LHCN-M2 (cell line): ENCODE measurements at places on chromosomes 7 and 10. TPM values are rescaled to one million over a fixed set of nuclear protein-coding genes. Genes with fewer than 3 reads are reported as not detected.

DNA sequence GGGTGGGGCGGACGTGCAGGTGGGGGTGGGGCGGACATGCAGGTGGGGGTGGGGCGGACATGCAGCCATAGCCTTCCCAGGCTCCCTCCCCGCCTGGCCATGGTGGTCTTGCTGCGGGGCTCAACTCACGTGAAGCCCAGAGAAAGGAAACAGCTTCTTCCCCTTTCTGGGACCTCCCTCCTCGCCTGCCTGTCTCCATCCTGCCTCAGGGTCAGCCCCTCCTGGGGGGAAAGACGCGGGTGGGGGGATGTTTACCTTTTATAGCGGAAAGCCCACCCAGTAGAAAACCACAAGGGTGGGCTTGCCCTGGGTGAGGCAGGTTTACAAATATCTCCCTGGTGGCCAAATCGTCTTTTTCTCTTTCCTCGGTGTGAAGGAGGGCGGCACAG, 520.0 kb downstream of the GLRX3 start:
- no peak for DNase-seq

GRCh38 chr10:80280071-80280800, 9.2 kb downstream of the MAT1A start:
- DNase-seq, result no peak

- DNase-seq, result no peak
These were observed 26.4 kb downstream of the GRK5 start for GRCh38 chr10:119233821-119234220.

GRCh38 chr10:35470248-35470924, 134.1 kb downstream of the CCNY start:
- no peak for DNase-seq

DNA sequence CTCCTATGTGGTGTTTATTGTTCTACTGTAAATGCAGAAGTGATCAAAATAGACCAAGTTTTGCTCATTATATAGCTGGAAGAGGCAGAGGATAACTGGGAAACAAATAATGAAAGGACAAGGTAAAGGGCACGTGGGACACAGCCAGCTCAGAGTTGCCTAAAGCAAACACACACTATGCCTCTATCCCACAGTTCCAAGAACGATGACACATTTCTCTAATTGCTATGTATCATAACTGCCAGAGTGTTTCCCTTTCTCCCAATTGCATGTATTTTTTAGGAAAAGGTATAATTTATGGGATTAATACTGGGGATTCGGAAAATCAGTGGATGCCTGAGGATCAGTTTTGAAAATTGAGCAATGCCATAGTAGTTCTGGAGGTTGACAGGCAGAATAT, 49.0 kb downstream of the CCDC71L start:
- DNase-seq, result no peak

GRCh38 chr7:11212816-11213215, 239.1 kb downstream of the PHF14 start:
- no peak for DNase-seq

GRCh38 chr10:134247-135131, 766 bp upstream of the ZMYND11 start:
- peak; percentile 31 for DNase-seq

- DNase-seq, result peak; percentile 9
These were observed 14.0 kb upstream of the SEM1 start for GRCh38 chr7:96723622-96724021.

DNA sequence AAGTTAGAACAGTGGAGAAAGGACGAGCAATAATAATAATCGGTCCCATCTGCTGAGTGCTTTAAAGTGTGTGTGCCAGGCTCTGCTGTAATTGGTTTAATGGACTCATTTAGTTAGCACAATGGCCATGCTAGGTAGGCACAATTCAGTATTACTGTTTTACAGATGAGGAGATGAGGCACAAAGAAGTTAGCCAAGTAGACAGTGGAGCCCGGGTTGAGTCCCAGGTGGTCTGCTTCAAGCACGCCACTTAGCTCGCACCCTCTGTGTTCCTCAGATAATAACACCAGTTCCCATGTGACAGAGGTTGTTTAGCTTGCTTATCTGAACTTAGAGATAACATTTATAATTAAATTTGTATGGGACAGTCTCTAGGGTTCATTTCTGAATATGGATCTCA, 101.6 kb upstream of the GJD4 start:
- no peak for DNase-seq

GRCh38 chr7:143237366-143237765, 15.5 kb downstream of the TAS2R40 start:
- DNase-seq, result no peak

GRCh38 chr7:132386201-132386681, 190.0 kb downstream of the PLXNA4 start:
- DNase-seq, result no peak

DNA sequence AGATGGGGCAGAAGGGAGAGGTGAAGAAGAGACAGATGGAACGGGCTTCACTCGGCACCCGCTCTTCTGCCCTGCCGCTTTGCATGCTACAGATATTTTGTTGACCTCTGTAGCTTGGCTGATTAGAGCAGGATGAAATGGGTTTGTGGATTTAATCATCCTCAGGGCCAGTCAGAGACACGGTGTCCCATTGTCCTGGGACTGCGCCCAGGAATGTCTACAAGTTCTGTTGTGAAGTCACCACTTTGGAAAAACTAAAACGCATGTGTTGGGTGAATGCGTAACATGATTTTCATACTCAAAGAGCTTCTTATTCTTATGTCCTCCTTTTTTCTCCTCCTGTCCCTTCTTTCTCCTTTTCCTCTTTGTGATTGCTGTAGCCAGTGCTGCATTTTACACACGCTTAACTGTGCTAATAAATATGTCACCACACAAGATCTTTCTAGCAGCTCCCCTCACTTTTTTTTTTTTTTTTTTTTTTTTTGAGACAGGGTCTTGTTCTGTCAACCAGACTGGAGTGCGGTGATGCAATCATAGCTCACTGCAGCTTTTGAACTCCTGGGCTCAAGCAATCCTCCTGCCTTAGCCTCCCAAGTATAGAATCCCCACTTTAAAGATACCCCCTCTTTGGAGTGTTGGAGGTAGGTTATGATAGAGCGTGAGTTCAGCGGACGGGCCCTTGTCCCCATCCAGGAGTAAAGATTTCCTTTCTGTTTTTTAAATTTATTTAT, 3.4 kb downstream of the CPA4 start:
- DNase-seq, result no peak

GRCh38 chr10:78471326-78471722, 437.7 kb downstream of the RPS24 start:
- no peak for DNase-seq

DNA sequence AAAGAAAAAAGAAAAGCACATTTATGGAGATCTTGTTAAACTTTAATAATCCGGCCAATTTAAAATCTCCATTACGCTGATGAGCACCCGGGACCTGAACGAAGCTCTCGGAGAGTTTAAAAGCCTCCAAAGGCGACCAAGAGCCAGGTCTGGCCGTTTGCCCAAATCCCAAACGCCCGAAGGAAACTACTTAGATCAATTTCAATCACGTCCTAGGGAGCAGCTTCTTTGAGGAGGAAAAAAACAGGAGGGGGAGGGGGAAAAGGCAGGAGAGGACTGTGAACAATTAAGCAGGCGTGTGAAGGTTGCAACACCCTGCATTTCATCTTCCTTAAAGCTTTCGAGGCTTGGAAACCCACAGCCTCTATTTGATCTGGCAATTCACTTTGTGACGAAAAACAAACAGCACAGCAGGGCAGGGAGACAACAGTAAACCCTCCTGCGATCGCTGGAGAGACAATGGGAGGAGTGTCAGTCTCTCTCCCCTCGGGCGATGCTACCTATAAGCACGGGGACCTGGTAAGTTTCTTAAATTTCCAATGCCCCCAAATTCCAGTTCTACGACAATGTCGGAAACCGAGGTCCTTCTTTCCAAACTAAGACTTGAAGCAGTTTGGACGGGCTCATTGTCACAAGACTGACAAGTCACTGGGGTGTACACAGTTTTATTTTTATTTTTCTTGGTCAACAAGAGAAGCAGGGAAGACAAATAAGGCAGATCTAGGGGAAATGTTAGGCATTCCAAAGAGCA, 1.2 kb downstream of the KLF6 start:
- peak; percentile 68 for DNase-seq

DNA sequence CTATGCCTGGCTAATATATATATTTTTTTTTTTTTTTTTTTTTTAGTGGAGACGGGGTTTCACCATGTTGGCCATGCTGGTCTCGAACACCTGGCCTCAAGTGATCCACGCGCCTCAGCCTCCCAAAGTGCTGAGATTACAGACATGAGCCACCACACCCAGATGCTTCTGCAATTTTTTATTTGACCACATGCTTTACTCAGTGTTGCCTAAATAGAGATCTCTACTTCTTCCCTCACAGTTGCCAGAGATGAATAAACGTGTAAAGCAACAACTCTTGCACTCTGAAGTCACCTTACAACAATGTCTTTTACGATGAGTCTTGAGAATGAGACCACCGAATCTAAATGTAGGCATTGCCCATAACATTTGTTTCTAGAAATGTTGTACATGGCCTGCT, 107.9 kb upstream of the FRMD4A start:
- DNase-seq, result peak; percentile 20

GRCh38 chr10:118276204-118276603, 65.9 kb downstream of the FAM204A start:
- no peak for DNase-seq

DNA sequence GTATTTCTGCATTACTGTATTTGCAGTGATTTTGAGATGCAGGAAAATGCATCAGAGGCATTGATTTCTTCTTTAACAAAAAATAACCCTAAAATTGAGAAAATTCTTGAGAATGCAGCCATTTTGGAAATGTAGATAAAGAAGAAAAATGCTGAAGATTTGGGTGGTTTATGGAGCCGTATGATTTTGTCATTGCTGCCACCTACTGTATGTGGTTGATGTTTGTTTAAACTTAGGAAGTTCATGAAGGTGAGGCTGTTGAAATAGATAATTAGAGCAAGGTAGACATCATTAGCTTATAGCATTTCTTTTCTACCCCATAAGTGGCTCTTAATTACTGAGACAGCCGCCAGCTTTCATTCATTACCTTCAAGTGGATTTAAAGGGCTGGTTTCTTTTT, 92.1 kb upstream of the SAMD8 start:
- DNase-seq, result peak; percentile 30

- no peak for DNase-seq
These were observed 30.7 kb upstream of the STOX1 start for GRCh38 chr10:68796605-68797004.

DNA sequence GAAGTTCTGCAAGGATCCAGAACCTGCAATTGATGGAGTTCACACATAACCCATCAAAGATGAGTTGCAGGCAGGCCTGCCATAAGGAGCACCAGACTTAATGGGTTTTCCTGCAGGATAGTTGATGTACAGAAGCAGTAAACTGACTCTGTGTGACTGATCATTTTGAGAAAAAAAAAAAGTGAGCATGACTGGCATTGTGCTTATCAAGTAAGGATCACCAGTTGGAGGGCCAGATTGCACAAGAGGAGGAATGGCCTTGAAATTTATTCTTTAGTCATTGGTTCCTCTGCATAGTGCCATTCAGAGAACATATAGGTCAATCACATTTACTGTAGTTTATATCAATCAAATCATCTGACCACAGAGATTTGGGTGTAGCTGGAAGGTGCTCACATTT, 3.8 kb downstream of the CYP3A43 start:
- DNase-seq, result no peak

GRCh38 chr7:45980181-45980905, 59.3 kb upstream of the IGFBP3 start:
- DNase-seq, result peak; percentile 41

GRCh38 chr10:86632009-86632800, 22.1 kb upstream of the OPN4 start:
- DNase-seq, result no peak

GRCh38 chr10:15531927-15532722, 161.0 kb upstream of the FAM171A1 start:
- DNase-seq, result no peak

GRCh38 chr10:96858706-96859050, 26.6 kb downstream of the LCOR start:
- no peak for DNase-seq

- no peak for DNase-seq
These were observed 26.4 kb downstream of the PNPLA8 start for GRCh38 chr7:108499566-108499965.

DNA sequence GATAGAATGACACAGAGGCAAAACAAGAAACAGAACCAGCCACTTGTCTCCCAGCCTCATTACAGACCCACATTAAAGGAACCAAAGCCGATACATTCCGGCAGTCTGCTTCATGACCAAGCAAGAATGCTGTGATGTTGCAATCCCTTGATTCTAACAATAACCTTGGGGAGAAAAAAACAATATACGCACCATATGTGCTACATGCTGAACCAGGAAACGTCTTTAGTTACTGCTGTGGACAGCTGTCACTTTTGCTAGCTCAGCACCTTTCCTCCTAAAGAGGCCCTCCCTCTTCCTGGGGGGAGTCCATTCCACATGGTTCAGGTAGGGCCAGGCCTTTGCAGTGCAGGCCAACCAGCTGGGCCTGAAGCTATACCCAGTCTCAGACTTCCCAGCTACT, 79.1 kb downstream of the PRTFDC1 start:
- DNase-seq, result peak; percentile 95

DNA sequence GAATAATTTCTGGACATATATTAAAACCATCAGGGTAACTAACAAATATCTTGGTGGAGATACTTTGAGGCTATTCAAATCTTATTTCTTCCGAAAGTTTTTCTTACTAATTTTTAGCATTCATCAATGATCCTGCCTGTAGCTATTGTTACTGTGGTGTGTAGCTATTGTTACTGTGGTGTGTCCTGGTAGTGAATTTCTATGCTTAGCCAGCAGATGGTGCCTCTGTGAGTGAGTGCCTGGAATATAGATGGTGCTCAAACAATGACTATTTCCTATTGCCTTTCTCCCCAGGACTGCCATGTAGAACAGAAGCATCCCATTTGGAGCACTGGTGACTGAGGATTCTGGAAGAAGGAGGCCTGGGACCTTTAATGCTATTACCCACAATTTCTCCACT, 245.7 kb downstream of the CCSER2 start:
- DNase-seq, result peak; percentile 5

GRCh38 chr10:13291061-13291460, 8.8 kb downstream of the PHYH start:
- DNase-seq, result no peak

- no peak for DNase-seq
These were observed 125.3 kb downstream of the HTR7 start for GRCh38 chr10:90732581-90732980.

- DNase-seq, result peak; percentile 44
These were observed 95.6 kb downstream of the SNX13 start for GRCh38 chr7:17844514-17845196.

The ACSL5 gene
- total RNA-seq, result 0.29 and 0.71 TPM in 2 replicates

The MRC1 gene
- total RNA-seq, result not detected in 2 replicates

The HOXA2 gene
- 0.46 and 0.51 TPM in 2 replicates for total RNA-seq

The RGR gene
- total RNA-seq, result not detected in 2 replicates

The FAM25G gene
- not detected in 2 replicates for total RNA-seq

The AKR1C4 gene
- not detected in 2 replicates for total RNA-seq

The TRIL gene
- 0.32 and 0.46 TPM in 2 replicates for total RNA-seq

The TWIST1 gene
- 145 and 175 TPM in 2 replicates for total RNA-seq

The MYL10 gene
- total RNA-seq, result 0.34 TPM in 1 of 2 replicates, not detected in the other

The PTF1A gene
- total RNA-seq, result not detected in 2 replicates

The ADAM12 gene
- total RNA-seq, result 16.6 and 21.2 TPM in 2 replicates

The OR2A42 gene
- not detected in 2 replicates for total RNA-seq

The ENTPD1 gene
- 0.11 TPM in 1 of 2 replicates, not detected in the other for total RNA-seq
